ENCODE measurements at places on chromosomes 16 and 17. TPM values are rescaled to one million over a fixed set of nuclear protein-coding genes. Genes with fewer than 3 reads are reported as not detected.

The NAGS gene
- total RNA-seq = 0.57 TPM

The SOCS1 gene
- 3.8 TPM for total RNA-seq

The SLC16A13 gene
- total RNA-seq = 1.2 TPM

The ZNF821 gene
- 3.2 TPM for total RNA-seq

The PSKH1 gene
- total RNA-seq = 18.1 TPM

The ABCA5 gene
- 27.0 TPM for total RNA-seq

DNA sequence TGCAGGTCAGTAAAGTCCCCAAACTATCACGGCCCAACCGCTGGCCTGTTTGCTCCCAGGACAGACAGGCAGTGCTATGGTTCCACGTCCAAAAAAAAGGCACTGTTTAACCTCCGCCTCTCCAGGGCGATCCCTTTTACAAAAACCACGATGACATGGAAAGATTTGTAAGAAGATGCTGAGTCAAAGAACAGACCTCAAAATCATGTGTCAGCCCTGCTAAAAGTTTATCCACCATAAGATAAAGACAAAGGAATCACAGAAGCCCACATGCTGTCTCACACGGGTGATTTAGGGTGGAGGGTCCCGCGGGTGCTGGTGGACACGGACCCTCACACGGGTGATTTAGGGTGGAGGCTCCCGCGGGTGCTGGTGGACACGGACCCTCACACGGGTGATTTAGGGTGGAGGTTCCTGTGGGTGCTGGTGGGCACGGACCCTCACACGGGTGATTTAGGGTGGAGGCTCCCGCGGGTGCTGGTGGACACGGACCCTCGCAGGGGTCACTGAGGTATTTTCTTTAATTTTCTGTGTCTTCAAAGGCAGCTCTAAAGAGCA is 117.2 kb upstream of the METRNL start:
- no peak for DNase-seq

DNA sequence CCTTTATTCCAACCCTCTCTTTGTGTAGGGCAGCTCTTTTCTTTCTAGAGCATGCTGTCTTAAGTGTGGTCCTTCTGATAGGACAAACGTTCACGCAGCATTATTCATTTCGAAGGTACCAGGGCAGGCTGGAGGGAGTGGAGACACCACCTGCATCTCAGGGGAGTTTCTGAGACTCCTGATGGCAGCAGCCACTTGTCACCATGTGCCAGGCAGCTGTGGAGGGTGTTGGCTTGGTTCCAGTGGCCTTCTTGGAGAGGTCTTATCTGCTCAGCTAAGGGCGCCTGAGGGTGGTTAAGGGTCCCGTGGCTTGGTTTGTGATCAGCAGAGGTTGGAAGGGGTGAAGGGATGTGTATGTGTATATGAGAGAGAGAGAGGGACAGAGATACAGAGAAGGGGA is 257.1 kb upstream of the EEF2KMT start:
- DNase-seq = no peak

DNA sequence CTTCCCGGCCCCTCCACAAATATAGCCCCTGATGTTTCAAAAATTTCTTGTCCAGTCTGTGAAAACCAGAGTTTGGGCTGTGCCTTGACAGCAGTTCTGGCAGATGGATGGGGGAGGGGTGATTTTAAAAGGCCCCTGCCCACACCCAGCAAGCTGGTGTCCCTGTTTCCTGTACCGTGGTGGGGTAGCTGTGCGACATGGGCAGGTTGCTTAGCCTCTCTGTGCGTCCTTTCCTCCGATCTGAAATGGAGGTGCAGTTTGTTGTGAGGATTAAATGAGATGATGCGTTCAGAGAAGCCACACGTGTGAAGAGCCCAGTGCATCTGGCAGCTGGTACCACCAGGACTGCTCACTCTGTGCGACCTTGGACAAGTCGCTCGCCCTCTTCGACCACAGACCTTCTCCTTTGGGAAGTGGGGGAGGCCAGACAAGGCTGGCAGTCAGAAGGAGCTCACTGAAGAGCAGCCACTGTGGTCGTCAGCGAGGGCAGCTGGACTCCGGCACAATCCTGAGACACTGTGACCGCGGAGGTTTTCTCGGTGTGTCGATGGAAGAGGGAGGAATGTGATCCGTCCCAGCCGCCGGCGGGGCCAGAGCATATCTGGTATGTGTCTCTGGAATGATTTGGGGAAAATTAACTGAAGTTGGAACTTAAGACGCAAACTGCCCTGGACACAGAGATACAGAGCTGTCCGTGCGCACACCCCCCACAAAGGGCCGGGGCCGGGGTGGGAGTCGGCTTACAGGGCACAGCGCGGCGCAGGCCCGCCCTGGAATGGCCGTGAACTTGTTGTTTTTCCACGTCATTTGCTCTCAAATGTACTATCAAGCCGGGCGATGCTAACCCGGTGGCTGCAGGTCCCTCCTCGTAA is 721 bp upstream of the WFIKKN2 start:
- no peak for DNase-seq

GRCh38 chr16:84043486-84044117 is 1.0 kb upstream of the SLC38A8 start:
- DNase-seq = peak; percentile 26

- peak; percentile 91 for DNase-seq
These were observed 19.7 kb downstream of the DEXI start for GRCh38 chr16:10922328-10923145.

- DNase-seq = no peak
These were observed 76.7 kb downstream of the CEP112 start for GRCh38 chr17:66115246-66115645.

GRCh38 chr16:3434373-3434772 is 8.9 kb downstream of the ZNF597 start:
- DNase-seq = no peak

- no peak for DNase-seq
These were observed 72.7 kb downstream of the CYLD start for GRCh38 chr16:50814541-50814940.

DNA sequence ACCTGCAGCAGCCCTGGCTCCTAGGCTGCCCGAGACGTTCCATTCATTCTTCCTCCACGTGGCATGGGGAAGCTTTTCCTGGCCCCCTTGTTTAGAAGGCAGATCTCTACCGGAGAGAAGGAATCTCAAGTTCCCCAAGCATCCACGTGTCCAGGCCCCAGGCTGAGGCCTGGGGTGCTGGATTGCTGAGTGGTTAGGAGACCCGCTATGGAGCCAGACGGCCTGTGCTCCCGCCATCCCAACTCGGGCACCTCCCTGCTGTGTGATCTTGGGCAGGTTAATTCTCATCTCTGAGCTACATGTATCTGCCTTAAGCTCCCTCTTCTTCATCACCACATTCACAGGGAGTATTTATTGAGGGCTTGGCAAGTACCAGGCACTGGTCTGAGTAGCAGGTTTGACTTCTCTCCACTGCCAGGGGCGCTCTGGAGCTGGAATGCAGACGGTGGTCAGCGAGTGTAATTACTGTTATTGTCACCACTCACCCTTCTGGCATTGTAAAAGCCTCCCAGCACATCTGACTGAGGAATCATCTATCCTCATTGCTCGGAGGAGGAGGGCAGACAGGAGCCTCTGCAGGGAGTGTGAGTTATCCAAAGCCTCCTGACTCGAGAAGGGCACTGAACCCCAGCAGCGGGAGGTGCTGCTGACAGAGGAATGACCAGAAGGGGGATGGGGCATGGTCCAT is 1.1 kb upstream of the ADGRG1 start:
- no peak for DNase-seq

DNA sequence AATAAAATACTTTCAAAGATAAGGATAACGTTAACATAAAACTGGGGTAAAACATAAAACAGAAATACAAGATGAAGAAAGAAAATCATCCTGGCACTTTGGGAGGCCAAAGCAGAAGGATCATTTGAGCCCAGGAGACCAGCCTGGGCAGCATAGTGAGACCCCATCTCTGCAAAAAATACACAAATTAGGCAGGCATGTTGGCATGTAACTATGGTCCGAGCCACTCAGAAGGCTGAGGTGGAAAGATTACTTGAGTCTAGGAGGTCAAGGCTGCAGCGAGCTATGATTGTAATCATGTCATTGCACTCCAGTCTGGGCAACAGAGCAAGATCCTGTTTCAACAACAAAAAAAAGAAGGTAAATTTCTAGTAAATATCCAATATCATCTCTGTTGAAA is 19.6 kb downstream of the TAT start:
- DNase-seq = no peak

DNA sequence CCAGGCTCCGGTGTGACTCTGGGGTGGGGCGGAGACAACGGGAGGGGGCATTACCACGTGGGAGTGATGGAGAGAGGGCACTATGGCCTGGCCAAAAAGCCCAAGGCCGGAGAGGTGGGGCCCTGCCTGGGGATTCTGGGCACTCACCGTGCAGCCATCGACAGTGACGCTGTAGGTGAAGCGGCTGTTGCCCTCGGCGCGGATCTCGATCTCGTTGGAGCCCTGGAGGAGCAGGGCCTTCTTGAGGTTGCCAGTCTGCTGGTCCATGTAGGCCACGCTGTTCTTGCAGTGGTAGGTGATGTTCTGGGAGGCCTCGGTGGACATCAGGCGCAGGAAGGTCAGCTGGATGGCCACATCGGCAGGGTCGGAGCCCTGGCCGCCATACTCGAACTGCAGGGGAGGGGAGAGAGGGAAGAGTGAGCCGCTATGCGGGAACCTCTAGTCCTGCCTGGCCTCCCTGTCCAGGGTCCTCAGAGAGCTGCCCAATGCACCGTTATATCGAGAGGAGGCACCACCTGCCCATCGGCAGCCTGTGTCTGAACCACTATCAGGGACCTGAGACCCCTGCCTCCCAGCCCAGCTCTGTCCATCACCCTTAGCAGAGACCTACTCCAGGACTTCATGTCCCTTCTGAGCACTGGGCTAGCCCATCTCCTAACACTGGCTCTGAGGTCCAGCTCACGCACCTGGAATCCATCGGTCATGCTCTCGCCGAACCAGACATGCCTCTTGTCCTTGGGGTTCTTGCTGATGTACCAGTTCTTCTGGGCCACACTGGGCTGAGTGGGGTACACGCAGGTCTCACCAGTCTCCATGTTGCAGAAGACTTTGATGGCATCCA is 15.6 kb downstream of the COL1A1 start:
- DNase-seq = peak; percentile 22

All from left ventricle myocardium superior (tissue), 1 donor.